ENCODE measurements at places on chromosomes 11 and 22. TPM values are rescaled to one million over a fixed set of nuclear protein-coding genes. Genes with fewer than 3 reads are reported as not detected.

GRCh38 chr11:126129727-126130671, 67.3 kb upstream of the CDON start:
- H3K27ac ChIP-seq, result no peak overlapping the region
- H3K4me3 ChIP-seq, result no peak overlapping the region
- no peaks in the 10 kb centered on the region for H3K36me3 ChIP-seq
- no peaks in the 10 kb centered on the region for H3K4me1 ChIP-seq
- DNase-seq, result no peak

OR52E1 gene
- polyA plus RNA-seq, result not detected

GRCh38 chr22:39712751-39713525, 142.4 kb downstream of the CACNA1I start:
- H3K27me3 ChIP-seq, result no peaks in the 10 kb centered on the region
- no peak overlapping the region for H3K4me3 ChIP-seq
- H3K4me1 ChIP-seq, result no peaks in the 10 kb centered on the region
- H3K36me3 ChIP-seq, result no peaks in the 10 kb centered on the region
- no peak for DNase-seq
- H3K27ac ChIP-seq, result no peak overlapping the region

- H3K36me3 ChIP-seq, result no peaks in the 10 kb centered on the region
- H3K27ac ChIP-seq, result no peak overlapping the region
- H3K27me3 ChIP-seq, result no peaks in the 10 kb centered on the region
- H3K4me1 ChIP-seq, result no peaks in the 10 kb centered on the region
- DNase-seq, result no peak
Measured at GRCh38 chr22:46486996-46487717, 50.3 kb downstream of the CELSR1 start.

- no peaks in the 10 kb centered on the region for H3K27me3 ChIP-seq
- H3K4me3 ChIP-seq, result no peak overlapping the region
- H3K36me3 ChIP-seq, result no peaks in the 10 kb centered on the region
Measured at GRCh38 chr22:44567846-44568493, 69.9 kb upstream of the RTL6 start.

- H3K4me3 ChIP-seq, result no peak overlapping the region
- H3K4me1 ChIP-seq, result no peaks in the 10 kb centered on the region
- H3K36me3 ChIP-seq, result no peaks in the 10 kb centered on the region
- no peaks in the 10 kb centered on the region for H3K27me3 ChIP-seq
- peak; percentile 27 for DNase-seq
- H3K27ac ChIP-seq, result no peak overlapping the region
Measured at GRCh38 chr11:117915672-117916235, 13.4 kb downstream of the TMPRSS13 start.

- H3K4me3 ChIP-seq, result no peak overlapping the region
- peaks cover 6% of the 10 kb centered on the region for H3K27me3 ChIP-seq
- H3K4me1 ChIP-seq, result peaks cover 11% of the 10 kb centered on the region
- no peak for DNase-seq
- H3K27ac ChIP-seq, result no peak overlapping the region
Measured at GRCh38 chr11:9008011-9008550, 4.3 kb upstream of the NRIP3 start.

DNA sequence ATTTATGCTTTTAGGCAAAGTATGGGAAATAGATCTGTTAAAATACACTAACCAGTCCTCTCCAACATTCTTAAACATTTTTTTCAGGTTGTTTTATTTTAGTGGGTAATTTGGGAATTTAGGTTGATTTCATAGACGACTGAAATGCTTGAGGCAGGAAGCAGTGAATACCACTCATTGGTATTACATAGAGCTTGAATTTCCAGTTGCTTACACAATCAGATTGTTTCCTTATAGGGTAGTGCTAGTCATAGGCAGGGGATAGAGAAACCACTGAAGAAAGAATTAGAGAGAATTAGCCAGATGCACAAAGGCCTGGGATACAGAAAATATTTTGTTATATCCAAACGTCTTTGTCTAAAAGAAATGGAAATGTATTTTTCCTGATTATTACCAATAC, 23.9 kb upstream of the LYVE1 start:
- DNase-seq, result no peak
- H3K27ac ChIP-seq, result no peak overlapping the region
- no peaks in the 10 kb centered on the region for H3K27me3 ChIP-seq
- H3K4me1 ChIP-seq, result no peaks in the 10 kb centered on the region

CHST1 gene
- 0.81 TPM for polyA plus RNA-seq

ART1 gene
- not detected for polyA plus RNA-seq

- H3K4me1 ChIP-seq, result peaks cover 53% of the 10 kb centered on the region
- no peaks in the 10 kb centered on the region for H3K27me3 ChIP-seq
- DNase-seq, result no peak
Measured at GRCh38 chr11:7572001-7572712, 58.4 kb downstream of the PPFIBP2 start.

TP53AIP1 gene
- not detected for polyA plus RNA-seq

DNA sequence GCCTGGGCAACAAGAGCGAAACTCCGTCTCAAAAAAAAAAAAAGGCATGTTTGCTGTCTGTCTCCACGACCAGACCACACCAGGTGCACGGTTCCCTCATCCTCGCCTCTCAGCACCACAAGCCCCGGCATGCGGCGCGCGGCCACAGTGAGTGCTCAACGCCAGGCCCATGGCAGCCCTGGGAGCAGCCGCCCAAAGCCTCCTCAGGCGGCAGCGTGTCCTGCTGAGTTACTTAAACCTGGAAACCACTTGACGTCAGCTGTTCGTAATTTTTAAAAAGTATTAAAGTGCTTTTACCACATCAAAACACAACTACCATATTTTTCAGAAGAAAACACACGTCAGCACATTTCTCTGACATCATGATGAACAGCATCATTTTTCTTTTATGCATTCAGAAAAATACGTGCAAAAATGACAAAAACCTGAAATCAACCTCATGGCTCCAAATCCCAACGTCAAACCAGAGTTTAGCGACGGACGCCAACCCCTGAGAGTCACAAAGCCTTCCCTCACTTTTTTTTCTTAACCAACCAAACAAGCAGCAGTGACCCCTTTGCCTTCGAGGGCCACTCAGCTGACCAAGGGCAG, 2.1 kb downstream of the DEAF1 start:
- H3K4me1 ChIP-seq, result peaks cover 27% of the 10 kb centered on the region
- H3K4me3 ChIP-seq, result no peak overlapping the region
- no peaks in the 10 kb centered on the region for H3K27me3 ChIP-seq
- H3K27ac ChIP-seq, result no peak overlapping the region

RFPL2 gene
- polyA plus RNA-seq, result not detected

DNA sequence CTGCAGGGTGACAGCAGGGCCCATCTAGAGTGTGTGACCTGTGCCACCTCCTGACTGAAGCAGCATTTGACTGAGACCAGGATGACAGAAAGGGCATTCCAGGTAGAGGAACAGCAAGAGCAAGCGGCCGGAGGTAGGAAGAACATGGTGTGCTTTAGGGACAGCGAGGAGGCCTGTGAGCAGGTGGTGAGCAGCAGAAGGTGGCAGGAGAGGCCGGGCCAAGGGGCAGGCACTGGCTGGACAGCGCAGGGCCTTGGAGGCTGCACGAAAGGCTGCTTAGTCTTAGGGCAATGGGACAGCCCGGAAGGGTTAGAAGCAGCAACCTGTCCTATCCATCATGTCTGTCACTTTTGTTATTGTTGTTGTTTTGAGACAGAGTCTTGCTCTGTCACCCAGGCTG, 17.6 kb upstream of the LRRC32 start:
- DNase-seq, result no peak
- H3K27ac ChIP-seq, result no peak overlapping the region
- H3K27me3 ChIP-seq, result no peaks in the 10 kb centered on the region
- H3K36me3 ChIP-seq, result no peaks in the 10 kb centered on the region
- no peaks in the 10 kb centered on the region for H3K4me1 ChIP-seq

DNA sequence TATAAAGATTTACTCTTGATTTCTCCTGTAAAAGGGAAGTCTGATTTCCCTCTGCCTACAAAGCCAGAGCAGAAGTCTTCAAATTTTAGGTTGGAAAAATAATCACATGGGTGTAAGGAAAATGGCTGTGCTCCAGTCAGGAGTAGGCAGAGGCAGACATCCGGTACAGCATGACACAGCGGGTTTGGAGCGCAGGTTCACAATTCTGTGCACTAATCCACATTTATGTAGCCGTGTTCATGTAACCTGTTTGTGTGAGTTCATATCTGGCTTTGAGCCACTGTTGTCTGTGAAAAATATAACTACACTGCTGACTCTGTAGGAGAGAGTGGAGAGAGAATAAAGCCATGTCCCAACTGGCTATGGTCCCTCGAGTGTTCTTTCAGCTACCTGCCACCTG, 248.0 kb downstream of the CASP12 start:
- no peaks in the 10 kb centered on the region for H3K4me1 ChIP-seq
- no peak overlapping the region for H3K4me3 ChIP-seq
- no peaks in the 10 kb centered on the region for H3K36me3 ChIP-seq
- DNase-seq, result no peak
- H3K27me3 ChIP-seq, result no peaks in the 10 kb centered on the region

INS gene
- polyA plus RNA-seq, result 0.16 TPM

- peak overlapping the region; percentile 28 for H3K4me3 ChIP-seq
- peaks cover 16% of the 10 kb centered on the region for H3K4me1 ChIP-seq
- H3K36me3 ChIP-seq, result no peaks in the 10 kb centered on the region
Measured at GRCh38 chr11:66467034-66467659, 442 bp downstream of the PELI3 start.

SMC1B gene
- polyA plus RNA-seq, result not detected

DNA sequence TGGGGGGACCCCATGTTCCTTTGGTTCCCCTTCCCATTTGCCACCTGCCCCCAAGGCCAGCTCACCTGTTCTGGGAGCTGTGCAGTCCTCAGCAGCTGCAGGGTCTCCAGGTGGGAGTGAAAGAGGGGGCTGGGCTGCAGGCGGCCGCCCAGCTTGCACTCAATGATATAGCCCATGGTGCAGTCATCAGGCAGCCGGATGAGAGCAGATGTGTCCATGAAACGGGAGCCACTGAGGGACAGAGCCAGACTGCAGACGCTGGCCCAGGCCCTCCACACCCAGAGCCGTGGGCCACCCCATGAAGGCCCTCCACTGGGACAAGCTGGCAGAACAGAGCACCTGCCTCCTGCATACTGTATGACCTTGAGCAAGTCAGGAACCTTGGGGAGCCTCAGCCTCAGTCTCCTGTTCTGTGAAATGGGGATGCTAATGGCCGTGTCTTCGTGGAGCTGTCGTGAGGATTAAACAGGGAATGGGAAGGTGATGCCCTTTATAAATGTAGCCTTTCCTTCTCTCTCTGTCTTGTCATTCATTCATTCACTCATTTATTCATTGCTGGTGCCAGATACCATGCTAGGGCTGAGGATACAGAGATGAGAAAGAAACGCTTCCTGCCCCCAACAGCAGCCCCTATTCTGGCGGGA, 11.6 kb downstream of the MFNG start:
- H3K36me3 ChIP-seq, result peaks cover 3% of the 10 kb centered on the region
- H3K4me1 ChIP-seq, result no peaks in the 10 kb centered on the region
- H3K27me3 ChIP-seq, result no peaks in the 10 kb centered on the region

- DNase-seq, result no peak
- H3K4me3 ChIP-seq, result no peak overlapping the region
- peaks cover 3% of the 10 kb centered on the region for H3K4me1 ChIP-seq
- no peaks in the 10 kb centered on the region for H3K27me3 ChIP-seq
- no peaks in the 10 kb centered on the region for H3K36me3 ChIP-seq
Measured at GRCh38 chr22:17985606-17986005, 38.8 kb downstream of the MICAL3 start.

DNA sequence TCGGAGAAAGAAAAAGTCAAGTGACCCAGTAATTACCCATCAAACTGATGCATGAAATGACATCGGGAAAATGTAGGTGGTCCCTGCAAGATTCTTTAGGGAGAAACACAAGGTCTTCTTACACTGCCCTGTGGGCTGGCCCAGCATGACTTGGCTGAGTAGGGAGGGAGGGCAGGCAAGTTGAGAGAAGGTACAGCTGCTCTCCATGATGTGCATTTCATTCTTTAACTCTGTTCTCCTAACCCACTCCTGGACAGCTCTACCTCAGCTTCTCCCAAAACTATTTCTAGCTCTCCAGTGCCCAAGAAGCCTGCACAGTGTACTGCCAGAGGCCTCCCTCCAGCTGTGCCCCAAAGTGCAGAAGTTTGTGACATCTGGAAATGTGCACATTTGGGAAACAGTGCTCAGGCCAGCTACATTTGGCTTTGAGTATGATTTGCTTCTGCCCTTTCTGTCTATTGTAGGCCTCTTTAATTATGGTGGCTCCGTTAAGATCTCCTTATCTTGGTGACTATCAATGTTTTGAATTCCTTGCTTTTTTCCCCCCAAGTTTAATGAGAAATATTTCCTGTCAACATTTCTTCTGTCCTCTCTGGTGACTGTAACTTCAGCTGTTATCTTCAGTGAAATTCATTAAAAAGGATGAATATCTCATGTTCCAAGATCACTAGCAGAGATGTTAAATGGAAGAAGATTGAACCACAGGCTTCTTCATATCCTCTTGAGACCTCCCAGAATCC, 26.7 kb upstream of the PRSS23 start:
- H3K36me3 ChIP-seq, result no peaks in the 10 kb centered on the region
- no peaks in the 10 kb centered on the region for H3K4me1 ChIP-seq
- no peak overlapping the region for H3K27ac ChIP-seq
- DNase-seq, result no peak
- H3K27me3 ChIP-seq, result no peaks in the 10 kb centered on the region

DNA sequence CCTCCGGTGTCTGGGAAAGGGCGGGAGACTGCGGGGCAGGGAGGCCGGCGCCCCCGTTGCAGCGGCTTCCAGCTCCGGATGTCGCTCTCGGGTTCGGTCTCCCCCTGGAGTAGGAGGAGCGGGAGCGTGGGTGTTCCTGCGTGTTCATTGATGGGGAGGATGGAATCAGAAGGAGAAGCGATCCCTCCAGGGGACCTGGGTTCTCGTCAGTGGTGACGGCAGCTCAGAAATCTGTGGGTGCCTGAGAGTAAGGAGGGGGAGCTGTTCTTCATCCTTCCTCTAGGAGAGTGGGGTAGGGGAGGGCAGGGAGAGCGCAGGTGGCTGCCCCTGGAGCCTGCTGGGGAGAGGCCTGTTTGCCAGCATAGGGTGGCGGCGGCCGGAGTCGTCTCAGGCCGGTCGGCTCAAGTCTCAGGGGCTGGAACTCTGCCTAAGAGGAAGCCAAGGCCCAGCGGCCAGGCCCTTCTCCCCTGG, 1.1 kb downstream of the UBASH3B start:
- DNase-seq, result no peak
- H3K27ac ChIP-seq, result peak overlapping the region; percentile 88
- H3K4me3 ChIP-seq, result peak overlapping the region; percentile 61
- H3K36me3 ChIP-seq, result no peaks in the 10 kb centered on the region
- H3K27me3 ChIP-seq, result no peaks in the 10 kb centered on the region
- H3K4me1 ChIP-seq, result no peaks in the 10 kb centered on the region
